Right ventricle myocardium inferior (tissue), 1 donor: ENCODE measurements at places on chromosomes 1 and 21.

DNA sequence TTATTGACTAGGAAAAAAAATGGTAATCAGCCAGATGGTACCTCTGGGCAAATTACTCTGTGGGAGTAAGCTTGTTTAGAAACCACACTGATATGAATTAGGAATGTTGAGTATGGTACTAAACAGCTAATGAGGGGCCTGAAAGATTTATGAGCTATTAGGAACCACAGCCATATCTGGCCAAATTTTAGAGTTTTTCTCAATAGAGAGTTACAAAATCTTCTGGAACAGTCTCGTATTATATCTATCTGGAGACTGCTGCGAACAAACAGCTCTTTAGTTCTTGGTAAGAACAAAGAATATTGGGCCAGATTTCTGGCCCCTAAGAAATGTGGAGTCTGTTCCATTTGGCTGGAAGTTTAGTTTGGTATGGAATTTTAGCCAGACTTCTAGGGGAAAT lies 4.9 kb upstream of the PODN start:
- DNase-seq = no peak

DNA sequence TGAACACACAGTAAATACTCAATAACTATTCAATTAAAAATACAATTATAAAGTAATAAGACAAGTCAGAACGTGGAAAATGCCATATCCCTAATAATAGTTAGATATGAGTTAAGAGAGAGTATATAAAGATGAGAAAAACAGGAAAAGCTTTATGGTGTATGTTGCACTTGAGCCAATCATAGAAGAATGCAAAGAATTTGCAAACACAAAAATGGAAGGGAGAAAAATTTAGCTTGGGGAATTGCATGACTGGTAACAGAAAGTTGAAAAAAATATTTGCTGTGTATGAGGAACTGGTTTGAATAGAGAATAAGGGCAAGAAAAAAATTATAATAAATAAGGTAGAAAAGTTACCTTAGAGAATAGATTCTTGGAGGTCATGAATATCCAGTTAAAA lies 739.6 kb upstream of the CXADR start:
- no peak for DNase-seq

- DNase-seq = no peak
Measured at GRCh38 chr1:98051065-98051675, 130.3 kb upstream of the DPYD start.

GRCh38 chr1:90457985-90458384 lies 259.1 kb downstream of the BARHL2 start:
- DNase-seq = no peak

DNA sequence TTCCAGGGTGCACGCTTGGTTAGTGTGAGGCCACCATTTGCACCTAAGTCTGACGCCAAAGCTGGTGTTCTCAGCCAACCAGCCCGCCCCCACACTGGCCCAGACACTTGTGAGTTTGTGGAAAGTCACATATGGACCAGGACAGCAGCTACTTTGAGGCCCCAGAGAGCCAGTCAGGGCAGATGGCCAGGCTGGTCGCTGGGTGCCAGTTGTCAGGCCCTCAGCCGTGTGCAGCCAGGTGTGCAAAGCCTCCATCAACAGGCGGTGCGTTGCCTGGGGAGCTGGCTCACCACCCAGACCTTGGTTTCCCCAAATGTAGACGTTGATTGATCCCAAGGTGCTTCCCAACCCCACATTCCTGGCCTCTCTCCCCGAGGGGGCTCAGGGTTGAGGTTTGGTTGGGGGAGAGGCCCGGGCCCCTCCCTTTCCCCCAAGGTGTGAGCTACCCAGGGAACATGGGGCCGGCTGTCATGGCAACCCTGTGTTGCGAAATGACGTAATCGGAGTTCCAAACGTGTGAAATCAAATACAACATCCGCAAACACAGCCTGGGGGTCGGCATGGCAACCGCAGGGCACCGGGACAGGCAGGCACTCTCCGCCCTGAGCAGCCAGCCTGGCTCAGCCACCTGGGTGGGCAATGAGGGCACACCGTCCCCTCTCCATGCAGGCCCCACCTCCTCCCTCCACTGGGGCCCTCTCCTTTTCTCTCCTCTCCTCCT lies 42.2 kb upstream of the WNT4 start:
- DNase-seq = no peak

GRCh38 chr1:202143768-202144401 lies 652 bp downstream of the ARL8A start:
- no peak for DNase-seq

DNA sequence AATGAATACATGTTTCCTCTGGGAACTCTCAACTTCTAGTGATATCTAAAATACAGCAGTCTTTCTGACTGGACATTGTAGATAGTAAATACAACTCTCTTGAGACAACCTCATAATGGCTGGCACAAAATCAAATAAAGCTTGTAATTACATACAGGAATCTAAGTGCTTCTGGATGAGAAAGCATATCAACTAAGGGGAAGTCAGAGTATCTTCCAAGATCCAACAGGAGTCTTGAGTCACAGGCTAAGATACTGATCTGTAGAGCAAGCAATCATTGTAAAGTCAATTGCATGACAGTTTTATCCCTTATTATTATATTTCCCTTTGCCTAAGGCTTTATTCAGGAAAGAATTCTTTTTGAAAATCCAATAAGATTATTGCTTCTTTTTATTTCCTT lies 249.9 kb downstream of the LRRIQ3 start:
- no peak for DNase-seq

DNA sequence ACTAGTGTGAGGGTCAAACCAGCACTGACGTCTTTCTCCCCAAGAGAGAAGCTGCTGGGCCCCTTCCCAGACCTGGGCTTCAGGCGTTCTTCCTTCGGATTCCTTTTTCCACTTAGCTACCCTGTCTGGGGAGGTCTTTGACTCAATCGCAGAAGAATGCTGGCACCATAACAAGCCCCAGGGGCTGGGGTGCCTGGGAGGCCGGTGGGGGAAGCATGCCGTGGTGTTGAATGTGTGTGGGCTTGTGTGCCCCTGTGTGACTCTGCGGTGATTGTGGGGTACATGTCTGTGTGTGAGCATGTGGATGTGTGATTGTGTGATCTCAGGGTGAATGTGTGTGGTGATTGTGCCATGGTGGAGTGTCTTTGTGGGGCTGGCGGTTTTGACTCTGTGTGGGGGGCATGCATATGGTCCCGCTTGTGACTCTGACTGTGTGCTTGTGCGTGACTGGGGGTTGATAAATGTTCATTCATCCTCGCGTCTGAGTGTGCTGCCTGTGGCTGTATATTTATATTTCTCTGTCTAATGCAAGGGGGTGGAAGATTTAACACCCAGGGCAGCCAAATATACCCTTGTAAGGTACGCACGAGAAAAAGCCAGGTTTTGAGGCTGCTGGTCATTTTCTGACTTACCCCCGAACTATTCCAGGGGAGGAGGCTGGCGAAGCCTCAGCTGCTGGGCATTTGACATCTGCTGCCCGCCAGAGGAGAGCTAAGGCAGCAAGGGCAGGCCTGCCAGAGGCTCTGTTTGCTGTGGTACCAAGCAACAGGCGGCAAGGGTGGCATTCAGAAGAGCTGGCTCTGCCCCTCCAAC lies 1.1 kb upstream of the SYNC start:
- no peak for DNase-seq

- DNase-seq = no peak
Measured at GRCh38 chr1:234975122-234975940, 153.3 kb downstream of the TOMM20 start.

GRCh38 chr1:39980555-39981313 lies 25.8 kb downstream of the MFSD2A start:
- DNase-seq = no peak

GRCh38 chr1:81029266-81029665 lies 771.5 kb upstream of the ADGRL2 start:
- no peak for DNase-seq

- no peak for DNase-seq
Measured at GRCh38 chr1:25532970-25533369, 10.4 kb upstream of the LDLRAP1 start.

DNA sequence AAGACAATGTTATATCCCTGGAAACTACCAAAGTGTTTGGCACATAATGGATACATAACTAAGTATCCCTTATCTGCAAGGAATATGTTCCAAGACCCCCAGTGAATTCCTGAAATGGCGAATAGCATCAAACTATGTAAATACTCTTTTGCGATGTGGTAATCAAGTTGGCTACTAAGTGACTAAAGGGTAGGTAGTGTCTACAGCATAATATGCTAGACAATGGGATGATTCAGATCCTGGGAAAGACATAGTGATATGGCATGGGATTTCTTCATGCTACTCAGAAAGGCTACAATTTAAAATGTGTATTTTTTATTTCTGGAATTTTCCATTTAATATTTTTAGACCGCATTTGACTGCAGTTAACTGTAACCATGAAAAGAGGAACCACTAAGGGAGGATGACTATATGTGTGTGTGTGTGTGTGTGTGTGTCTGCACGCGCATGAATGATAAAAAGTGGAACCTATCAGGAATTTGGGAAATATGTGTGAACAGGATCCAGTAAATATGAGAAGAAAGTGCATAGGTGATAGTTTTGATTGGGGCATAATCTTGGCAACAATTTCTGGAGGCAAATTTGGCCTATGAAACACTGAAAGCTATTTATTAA lies 1899.9 kb downstream of the NCAM2 start:
- no peak for DNase-seq

- no peak for DNase-seq
Measured at GRCh38 chr1:154019269-154019668, 28.7 kb downstream of the RPS27 start.

DNA sequence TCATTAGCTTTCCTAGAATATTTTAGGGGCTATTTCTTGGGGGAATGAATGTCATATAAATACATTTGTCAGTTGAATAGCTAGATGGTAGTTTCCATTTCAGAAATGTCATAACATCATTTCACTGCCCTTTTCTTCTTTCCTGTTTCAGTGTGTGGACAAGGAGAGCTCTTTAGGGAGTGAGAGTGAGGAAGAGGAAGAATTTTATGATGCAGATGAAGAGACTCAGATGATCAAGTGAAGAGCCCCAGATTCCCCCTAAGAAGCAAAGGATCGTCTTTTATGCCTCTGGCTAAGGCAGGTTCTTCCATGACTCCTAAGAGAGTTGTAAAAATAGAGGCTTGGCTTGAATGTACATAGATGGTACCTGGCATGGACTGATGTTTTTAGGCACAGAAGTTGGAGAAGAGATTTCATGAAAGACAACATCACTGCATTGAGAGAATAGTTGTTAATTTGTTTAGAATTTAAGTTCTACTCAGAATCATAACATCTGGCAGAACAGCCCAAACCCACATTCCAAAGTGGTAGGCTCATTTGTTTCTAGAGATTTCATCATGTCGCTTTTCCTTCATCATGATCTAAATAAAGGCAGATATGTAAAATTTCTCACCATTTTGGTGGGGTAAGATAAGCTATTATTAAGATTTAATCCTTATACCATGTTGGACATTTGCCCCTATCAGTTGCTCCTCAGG lies 44.2 kb upstream of the MAB21L3 start:
- DNase-seq = no peak

DNA sequence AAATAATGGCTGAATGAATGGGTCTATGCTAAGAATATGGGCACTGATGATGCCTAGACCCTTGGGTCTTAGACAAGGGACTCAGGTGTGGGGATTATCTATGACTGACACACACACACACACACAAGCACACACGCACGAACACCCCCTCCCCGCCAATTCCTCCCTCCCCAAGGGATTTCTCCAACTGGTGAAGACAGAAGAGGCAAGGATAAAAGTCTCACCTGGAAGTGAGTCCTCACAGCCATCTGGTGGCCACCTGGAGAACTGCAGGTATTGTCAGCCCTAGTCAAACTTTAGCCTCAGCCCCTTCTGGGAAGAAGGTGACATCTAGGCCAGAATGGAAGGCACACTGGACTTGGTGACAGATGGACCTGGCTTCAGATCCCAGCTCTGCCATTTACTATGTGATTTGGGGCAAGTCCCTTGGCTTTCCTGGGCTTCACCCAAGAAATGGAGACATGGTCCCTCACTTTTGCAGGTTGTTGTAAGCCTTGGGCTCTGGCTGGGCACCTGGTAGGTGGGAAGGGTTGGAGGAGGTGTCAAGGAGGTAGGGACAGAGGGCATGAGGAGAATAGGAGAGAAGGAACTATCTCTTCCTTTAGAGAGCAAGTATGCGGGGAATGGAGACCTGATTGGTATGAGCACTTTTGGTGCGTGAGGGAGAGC lies 4.0 kb upstream of the GPR3 start:
- DNase-seq = no peak

DNA sequence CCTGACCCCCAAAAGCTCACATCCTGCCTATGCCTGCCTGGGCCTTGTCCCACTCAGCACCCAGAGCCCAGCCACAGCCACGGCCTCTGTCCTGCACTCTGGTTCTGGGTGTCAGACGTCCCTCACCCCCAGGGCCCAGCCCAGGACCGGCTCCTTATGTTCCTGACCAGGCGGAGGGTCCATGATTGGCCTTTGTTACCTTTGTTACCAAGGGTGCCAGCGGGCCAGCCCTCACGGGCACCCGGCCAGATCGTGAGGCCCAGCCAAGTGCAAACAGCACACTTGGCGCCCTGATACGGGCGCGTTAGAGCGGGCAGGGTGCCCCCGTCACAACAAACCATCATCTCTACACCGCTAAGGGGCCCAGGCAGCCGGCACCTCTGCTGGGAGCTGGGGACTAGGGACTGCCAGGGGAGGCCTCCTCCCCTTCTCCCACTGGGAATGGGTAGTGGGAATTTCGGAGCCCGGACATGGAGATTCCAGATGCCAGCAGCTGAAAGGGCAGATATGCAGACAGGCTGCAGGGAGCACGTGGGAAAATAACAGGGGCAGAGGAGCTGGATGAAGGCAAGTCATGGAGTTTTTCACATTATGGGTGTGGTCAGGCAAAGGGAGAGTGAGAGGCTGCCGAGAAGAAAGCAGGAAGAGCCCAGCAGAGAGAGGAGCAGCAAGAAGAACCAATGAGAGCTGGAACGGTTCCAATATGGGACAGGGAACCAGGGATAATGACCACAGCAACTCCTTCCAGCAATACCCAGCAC lies 22.1 kb downstream of the HSPG2 start:
- DNase-seq = peak; percentile 77

- no peak for DNase-seq
Measured at GRCh38 chr1:214927796-214928195, 154.7 kb upstream of the KCNK2 start.

GRCh38 chr1:82560566-82560965 lies 759.8 kb downstream of the ADGRL2 start:
- DNase-seq = no peak

DNA sequence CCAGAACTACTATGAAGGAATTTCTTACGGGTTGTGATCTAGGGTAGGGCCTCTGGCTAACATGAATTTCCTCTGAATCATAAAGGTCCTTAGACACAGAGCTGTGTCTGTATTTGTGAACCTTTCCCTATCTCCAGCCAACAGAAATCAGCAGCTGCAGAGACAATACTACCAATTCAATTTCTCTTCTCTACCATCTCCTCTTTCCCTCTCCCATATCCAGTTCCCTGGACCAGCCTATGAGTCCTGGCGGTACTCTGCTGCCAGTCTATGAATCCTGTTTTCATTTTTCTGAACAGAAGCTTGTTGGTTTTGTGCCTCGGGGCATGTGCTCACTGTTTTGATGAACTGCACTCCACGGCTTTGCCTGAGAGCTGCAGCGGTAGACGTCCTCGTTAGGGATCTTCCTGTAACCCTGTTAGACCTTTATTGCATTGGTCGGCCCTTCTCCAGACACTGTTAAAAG lies 458.0 kb upstream of the VAMP3 start:
- DNase-seq = no peak

GRCh38 chr1:155277902-155278688 lies 832 bp downstream of the HCN3 start:
- no peak for DNase-seq

GRCh38 chr1:84672080-84672854 lies 18.0 kb downstream of the SSX2IP start:
- no peak for DNase-seq
